Activated T-cell treated with anti-CD3 and anti-CD28 coated beads, Interleukin-2, amount 50 U/mL, for 72 hours (primary cell): ENCODE measurements at places on chromosomes 3 and 15. TPM values are rescaled to one million over a fixed set of nuclear protein-coding genes. Genes with fewer than 3 reads are reported as not detected.

- no peak for DNase-seq
- H3K4me3 ChIP-seq = no peak overlapping the region
- no peaks in the 10 kb centered on the region for H3K4me1 ChIP-seq
- no peak overlapping the region for H3K27ac ChIP-seq
- peaks cover 9% of the 10 kb centered on the region for H3K36me3 ChIP-seq
- peaks cover 5% of the 10 kb centered on the region for H3K27me3 ChIP-seq
Measured at GRCh38 chr15:45630917-45631691, 3.7 kb upstream of the SQOR start.

DNA sequence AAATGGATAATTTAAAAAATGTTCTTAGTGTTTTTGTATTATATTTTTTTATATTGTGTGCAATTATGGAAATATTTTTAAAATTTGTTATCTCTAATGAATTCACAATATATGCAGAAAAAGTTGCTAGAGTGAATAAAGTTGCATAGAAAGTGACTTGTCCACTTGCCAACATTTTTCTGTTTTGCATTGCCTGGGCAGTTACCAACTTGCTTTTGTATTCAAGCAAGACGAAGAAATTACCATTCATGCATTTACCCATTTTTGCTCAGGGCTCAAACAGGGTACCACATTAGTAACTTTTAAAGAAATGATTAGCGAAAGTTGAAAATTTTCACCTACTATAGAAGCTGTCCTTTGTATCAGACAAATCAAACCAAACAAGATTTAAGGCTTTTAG, 152.9 kb upstream of the STRIT1 start:
- DNase-seq = no peak
- no peaks in the 10 kb centered on the region for H3K4me1 ChIP-seq
- no peaks in the 10 kb centered on the region for H3K27me3 ChIP-seq

DNA sequence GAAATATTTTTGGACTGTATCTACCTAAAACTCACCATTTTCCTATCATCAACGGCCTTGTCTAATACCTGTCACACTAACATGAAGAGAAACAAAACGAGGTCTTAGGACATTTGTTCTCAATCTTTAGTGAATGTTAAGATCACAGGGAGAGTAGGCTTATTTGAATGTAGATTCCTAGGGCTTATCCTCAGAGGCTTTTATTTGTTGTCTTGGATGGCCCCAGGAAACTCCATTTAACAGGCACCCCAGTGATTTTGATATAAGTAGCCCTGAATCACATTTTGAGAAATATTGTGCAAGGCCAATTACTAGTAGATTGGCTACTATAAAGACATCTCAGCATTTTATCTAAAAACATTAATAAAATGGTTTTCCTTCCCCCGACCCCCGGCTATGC, 367.4 kb downstream of the GAP43 start:
- H3K27ac ChIP-seq = no peak overlapping the region
- H3K4me3 ChIP-seq = no peak overlapping the region
- H3K4me1 ChIP-seq = no peaks in the 10 kb centered on the region
- no peaks in the 10 kb centered on the region for H3K36me3 ChIP-seq
- H3K27me3 ChIP-seq = no peaks in the 10 kb centered on the region
- no peak for DNase-seq

Gene THPO
- total RNA-seq = not detected

Gene DNAJA4
- 36.4 TPM for total RNA-seq
